ENCODE measurements at places on chromosomes 4 and X.

- no peak for DNase-seq
These were observed 598.5 kb downstream of the CENPC start for GRCh38 chr4:66946761-66947160.

GRCh38 chr4:21544415-21544814 is 404.2 kb downstream of the KCNIP4 start:
- DNase-seq, result no peak

DNA sequence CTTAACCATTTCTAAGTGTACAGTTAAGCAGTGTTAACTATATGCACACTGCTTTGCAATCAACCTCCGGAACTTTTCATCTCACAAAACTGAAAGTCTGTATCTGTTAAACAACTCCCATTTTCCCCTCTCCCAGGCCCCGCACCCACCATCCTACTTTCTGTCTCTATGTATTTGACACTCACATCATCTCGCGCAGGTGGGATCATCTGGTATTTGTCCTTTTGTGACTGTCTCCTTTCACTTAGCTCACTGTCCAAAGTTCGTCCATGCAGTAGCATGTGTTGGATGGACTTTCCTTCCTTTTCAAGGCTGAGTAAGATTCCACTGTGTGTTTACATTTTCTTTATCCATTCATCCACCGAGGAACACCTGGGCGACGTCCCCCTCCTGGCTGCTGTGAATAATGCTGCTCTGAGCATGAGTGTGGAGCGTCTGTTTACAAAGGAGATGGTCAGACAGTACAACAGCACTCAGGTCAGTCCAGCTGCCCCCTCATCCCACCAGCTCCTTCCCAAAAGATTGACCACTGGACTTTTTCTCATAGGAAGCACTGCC is 39.8 kb downstream of the DCTD start:
- no peak for DNase-seq

- DNase-seq, result no peak
These were observed 17.8 kb downstream of the SCFD2 start for GRCh38 chr4:53348046-53348445.

DNA sequence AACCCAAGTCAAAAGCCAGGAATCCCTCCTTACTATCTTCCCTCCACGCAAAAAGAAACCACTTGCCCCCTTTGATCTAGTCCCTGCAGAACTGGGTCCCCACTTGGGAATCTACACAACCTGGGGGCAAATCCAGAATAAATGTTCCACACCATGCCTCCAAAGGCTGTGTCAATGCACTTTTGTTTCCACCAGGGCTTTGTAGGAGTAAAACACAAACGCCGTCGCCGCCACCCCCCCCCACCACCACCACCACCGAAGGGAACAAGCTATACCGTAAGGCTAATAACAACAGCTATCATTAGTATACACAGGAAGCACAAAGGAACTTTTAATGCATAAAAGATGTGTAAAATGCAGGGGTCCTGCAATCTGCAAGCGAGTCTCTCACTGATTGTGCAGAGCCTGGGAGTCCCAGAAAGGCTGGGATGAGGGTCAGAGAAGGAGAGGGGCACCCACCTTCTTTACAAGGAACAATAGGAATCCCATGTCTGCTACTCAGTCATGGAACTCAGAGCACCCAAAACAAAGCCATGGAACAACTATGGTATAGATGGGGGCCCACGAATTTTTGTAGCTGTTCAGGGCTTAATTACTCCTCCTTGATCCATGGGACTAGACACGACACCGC is 13.2 kb downstream of the BCOR start:
- DNase-seq, result no peak

- no peak for DNase-seq
These were observed 33.4 kb upstream of the UBQLN2 start for GRCh38 chrX:56530011-56530410.

DNA sequence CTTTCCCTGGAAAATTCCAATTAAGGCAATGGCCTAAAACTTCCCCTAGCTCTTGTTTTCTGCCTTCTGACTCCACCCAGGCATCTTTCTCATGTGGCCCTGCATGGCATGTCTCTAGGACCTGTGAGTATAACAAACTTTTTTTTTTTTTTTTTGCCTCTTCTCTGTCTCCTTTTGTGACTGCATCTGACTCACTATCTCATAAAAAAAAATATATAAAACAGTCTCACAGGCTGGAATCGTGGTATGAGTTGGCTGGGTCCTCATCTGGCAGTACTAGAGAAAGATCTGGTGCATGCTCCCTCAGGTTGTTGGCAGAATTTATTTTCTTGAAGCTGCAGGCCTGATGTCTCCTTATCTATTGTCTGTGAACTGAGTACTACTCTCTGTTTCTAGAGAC is 313.9 kb downstream of the TECRL start:
- DNase-seq, result no peak

- no peak for DNase-seq
These were observed 25.8 kb downstream of the DOCK11 start for GRCh38 chrX:118521435-118521834.

DNA sequence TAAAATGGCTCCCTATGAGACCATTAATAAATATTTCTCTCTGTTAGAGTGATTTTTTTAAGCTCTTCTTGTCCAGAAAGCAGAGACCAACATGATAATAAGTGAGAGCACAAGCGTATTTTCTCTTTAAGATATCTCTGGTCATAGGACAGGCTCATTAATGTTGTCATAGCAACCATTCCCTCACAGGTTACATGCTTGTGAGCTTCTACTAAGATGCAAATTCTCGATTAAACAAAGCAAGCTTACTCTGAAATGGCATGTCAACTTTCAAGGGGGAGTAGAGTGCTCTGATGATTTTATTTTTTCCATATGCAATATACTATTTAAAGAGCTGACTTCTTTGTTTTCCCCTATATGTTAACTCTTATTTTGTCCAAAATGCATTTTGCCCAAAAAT is 487.2 kb upstream of the LCORL start:
- DNase-seq, result no peak

- no peak for DNase-seq
These were observed 947.5 kb downstream of the PCDH7 start for GRCh38 chr4:31667686-31668085.

DNA sequence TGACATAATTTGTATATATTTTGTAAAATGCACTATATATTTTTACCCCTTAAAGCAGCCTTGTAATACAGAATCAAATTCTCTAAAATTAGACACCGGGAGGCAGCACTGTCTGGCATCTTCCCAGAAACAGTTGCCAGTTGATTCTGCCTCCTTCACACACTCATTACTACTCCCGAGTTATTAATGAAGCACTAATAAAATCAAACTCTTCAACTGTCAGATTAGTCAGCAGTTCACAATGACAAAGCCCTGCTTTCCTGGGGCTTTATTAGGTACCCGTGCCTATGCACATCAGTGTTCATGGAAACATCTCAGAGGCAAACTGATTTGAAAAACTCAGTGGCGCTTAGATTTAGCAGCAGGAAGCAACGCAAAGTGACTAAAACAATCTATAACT is 103.5 kb upstream of the VEGFC start:
- DNase-seq, result no peak

- DNase-seq, result no peak
These were observed 498.4 kb downstream of the PDGFC start for GRCh38 chr4:156473151-156473550.

DNA sequence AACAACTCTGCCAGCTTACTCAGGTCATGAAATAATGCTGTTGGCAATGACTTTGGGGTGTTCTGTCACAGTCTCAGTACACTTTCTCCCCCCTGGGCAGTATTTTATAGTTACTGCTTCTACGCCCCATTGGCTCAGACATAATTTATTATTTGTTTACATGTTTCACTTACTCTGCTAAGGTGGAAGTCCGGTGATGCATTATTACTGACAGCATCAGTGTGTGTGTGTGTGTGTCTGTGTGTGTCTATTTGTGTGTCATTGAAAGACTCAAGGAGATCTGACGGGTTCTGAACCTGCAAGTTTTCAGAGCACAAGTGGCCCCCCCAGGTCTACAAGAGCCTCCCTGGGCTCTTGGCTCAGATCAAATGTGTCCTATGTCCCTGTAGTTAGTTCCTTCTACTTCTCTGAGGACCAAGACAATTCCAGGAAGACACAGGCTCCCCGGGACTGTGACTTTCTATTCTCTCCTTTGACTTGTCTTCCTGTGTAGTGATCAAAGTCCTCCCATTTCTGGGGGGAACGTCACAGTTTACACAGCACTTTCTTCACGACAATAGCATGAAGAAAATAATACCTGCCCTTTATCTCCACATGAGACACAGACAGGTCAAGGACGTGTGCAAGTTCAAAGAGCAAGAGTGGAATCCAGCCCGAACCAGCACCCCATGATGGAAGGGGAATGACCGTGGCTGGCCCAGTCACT is 283.7 kb upstream of the GATB start:
- DNase-seq, result no peak

- DNase-seq, result no peak
These were observed 11.1 kb upstream of the IRAK1 start for GRCh38 chrX:154030715-154031305.

- DNase-seq, result no peak
These were observed 119.4 kb upstream of the FAM9B start for GRCh38 chrX:9153300-9153699.

DNA sequence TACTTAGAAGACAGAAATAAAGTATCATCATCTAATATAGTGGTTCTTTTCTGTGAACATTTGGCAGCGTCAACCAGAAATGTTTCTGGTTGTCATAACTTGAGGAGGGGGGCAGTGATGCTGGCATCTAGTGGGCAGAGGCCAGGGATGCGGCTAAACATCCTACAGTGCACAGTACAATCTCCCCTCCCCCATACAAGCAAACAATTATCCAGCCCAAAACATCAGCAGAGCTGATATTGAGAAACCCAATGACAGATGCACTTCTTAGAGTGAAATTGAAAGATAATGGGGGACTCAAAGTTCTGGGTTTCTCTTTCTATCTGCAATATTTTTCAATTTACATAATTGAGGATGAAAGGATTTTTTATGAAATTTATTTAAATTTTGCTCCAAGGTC is 1.9 kb upstream of the EIF1AX start:
- no peak for DNase-seq

DNA sequence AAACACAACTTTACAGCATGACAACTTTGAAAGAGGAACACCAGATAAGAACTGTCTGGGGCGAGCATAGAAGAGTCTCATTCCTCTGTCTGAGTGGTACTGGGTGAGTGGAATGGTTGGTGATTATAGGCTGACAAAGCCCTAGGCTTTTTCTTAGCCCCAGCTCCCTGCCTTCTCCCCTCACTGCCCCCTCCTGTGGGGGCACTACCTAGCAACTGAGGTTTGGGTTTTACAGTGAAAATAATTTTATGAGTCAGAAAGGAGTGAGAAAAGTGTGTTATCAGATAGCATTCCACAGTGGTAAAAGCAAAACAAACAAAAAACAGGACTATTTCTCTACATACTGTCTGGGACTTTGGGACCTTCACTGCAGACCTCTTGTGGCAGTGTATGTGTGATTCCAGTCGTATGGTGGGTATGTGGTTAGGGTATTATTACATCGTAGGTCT is 10.5 kb upstream of the TMEM165 start:
- DNase-seq, result no peak

GRCh38 chr4:141121768-141122454 is 11.4 kb downstream of the RNF150 start:
- no peak for DNase-seq

DNA sequence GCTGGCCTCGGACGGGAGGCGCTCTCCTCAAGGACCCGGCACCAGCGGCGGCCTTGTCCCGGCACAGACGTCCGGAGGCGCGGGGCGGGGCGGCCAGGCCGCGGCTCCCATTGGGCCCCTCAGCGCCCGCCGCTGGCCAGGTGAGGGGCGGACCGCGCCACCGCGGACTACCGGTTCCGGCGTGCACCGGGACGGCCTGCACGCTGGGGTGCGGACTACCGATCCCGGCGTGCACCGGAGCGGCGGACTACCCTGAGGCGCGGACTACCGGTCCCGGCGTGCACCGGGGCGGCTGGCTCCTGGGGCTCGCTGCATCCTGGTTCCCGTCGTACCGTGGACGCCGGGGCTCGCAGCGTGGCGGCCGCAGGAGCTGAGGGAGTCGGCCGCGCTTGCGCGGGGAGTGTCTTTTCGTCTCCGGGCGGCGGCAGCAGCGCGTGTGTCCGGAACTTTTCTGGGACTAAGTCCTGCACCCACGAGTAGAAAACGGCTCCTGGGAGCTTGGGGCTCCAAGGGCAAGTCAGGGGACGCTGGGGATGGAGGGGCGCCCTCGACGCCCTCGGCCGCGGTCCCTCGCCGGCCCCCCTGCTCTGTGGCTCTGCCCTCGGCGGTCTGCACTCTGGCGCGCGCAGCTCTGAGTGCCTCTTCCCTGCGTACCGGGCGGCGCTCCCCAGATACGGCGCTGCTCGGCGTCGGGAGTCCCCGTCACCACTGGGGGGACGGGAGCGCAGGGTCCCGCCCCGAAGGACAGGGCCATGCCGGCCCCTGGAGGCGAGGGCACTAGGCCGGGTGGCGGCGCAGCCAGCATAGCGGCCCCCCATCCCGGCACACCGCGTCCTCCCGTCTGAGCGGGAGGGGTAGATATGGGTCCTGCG is at the start of gene LETM1:
LETM1 (minus strand) TSS at position 86 of the 872 bp plus-strand sequence. CDS start 206 bp downstream, outside the sequence.
- DNase-seq, result peak; percentile 76

- DNase-seq, result no peak
These were observed 92.5 kb upstream of the ENPP6 start for GRCh38 chr4:184310171-184310567.

GRCh38 chrX:21974011-21974385 is 33.5 kb downstream of the SMS start:
- DNase-seq, result no peak

DNA sequence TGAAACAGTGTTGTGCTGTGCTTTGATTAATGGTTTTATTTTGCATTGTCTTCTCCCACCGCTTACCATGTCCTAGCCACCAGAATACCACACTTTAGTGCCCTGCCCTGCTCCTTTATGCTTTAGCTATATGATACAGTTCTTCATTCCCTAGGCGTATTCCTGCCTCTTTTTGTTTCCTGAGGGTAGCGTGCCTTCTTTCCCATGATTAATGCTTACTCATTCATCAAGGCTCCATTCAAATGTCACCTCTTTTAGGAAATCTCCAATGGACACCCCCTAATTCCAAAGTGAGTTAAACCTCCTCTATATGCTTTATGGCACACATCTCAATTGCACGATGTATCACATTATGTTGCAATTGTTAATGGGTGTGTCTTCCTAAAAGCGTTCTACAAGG is 46.3 kb downstream of the SPANXD start:
- DNase-seq, result no peak

- DNase-seq, result no peak
These were observed 85.7 kb downstream of the F11 start for GRCh38 chr4:186351668-186352194.

GRCh38 chrX:55004231-55004630 is 4.1 kb downstream of the APEX2 start:
- no peak for DNase-seq

GRCh38 chr4:8356856-8357255 is 83.7 kb downstream of the ACOX3 start:
- DNase-seq, result no peak
